ENCODE measurements at places on chromosomes 3 and 15.

DNA sequence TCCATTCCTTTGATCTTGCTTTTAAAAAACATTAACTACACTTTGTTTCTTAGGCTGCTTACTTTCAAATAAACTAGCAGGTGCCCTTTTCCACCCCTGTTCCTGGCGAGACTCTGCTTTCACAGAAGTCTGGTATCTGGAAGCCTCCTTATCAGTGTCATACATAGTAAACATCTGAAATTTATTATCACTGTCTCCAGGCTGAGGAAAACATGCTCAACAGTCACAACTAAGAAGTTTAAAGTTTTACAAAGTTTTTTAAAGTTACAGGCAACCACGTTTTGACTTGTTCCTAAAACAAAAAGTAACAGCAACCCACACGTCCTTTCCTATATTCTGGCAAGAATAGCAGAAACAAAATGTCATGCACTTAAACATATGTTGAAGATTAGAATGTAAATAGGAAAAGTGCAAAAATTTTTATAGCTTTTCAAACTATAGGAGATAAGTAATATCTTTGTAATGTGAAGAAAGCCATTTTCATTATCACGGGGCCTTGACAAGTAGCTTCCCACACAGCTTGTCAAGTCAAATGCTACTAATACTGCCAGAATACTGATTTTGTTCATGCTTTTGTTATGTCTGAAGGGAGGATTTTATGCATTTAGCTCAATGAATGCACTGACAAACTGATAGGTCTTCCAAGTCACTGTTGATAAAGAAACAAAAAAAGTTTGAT, 275.2 kb upstream of the KCNMB2 start:
- DNase-seq = no peak

DNA sequence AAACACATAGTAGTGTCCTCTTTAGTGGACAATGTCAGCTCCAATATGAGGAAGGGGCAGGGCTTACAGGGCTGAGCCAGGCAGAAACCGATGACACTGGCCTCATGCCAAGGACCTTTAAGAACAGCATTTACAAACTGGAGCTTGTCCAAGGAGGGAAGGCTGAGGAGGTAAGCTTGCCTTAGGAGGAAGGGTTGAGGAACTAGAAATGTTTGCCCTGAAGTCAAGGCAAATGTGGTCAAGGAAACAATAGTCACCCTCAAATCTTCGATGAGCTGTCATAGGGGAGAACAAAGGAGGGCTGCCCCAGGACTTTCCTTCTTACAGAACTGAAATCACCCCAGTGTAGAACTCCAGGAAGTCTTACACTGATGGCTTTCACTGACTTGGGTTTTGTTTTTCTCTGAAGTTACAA, 136.4 kb downstream of the LIPC start:
- no peak for DNase-seq

GRCh38 chr15:40301467-40302179, 6.1 kb downstream of the PLCB2 start:
- DNase-seq = no peak

DNA sequence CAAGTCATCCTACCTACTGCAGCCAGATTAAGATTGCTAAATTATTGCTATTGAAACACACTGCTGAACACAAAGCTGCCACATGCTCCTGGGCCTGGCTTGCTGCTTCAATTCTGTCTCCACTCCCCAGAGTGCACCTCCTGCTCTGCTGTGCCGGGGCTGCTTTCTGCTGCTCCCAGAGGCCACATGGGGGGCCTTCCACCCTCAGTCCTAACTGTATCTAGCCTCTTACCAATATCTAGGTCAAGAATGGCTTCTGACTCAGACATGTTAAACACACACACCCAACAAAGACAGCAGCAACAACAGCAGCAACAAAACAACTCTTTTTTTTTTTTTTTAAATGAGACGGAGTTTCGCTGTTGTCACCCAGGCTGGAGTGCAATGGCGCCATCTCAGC, 33.0 kb downstream of the MYZAP start:
- DNase-seq = no peak

- no peak for DNase-seq
Measured at GRCh38 chr3:69687641-69688040, 51.6 kb upstream of the MITF start.

- no peak for DNase-seq
Measured at GRCh38 chr3:180961552-180961951, 28.0 kb downstream of the DNAJC19 start.

GRCh38 chr3:174640932-174641331, 218.2 kb upstream of the NAALADL2 start:
- no peak for DNase-seq

GRCh38 chr3:159146392-159146791, 344.5 kb downstream of the MFSD1 start:
- no peak for DNase-seq

Measured in CD4-positive, alpha-beta T cell treated with Interleukin-4 for 4 hours (primary cell).